Right ventricle myocardium inferior (tissue), 1 donor: ENCODE measurements at places on chromosomes 2 and 18. TPM values are rescaled to one million over a fixed set of nuclear protein-coding genes. Genes with fewer than 3 reads are reported as not detected.

Gene ORC4
- 46.8 TPM for total RNA-seq

Gene PLEK
- total RNA-seq: 7.2 TPM

DNA sequence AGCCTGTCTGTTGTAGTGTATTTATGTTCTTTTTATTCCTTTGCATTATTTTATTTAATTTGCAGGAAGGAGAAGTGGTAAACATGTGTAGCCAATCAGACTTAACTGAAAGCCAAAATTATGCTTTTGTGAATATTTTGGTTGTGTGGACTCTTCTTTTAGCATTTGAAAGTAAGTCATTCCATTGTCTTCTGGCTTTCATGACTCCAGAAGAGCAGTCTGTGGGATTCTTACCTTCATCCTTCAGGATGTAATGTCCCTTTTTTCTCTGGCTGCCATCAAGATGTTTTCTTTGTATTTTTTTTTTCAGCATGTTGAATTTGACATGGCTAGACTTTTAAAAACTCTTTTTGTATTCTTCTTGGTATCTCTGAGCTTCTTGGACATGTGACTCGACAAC lies 895.2 kb upstream of the ZEB2 start:
- DNase-seq: no peak

DNA sequence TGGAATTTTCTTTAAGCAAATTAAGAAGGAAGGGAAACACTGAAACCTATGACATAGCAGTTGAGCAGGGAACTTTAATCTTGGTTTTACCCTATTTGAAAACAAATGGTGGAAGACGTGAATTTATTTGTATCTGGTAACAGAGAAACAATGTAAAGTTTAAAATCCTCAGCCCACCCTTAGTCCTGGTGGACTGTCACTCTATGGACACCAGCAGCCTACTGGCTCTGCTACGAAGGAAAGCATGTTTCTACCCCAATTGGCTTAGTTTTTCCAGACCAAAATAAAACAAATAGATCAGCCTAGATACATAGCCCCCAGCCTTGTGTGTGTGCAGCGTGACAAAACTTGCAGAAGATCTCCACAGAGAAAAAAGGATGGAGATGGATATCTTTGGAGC lies 7.4 kb downstream of the ZEB2 start:
- DNase-seq: no peak
